ENCODE measurements at places on chromosomes 5 and 9.

GRCh38 chr5:179337796-179338676 is 7.2 kb downstream of the ADAMTS2 start:
- DNase-seq, result no peak

GRCh38 chr5:11607944-11608483 is 296.2 kb downstream of the CTNND2 start:
- DNase-seq, result no peak

DNA sequence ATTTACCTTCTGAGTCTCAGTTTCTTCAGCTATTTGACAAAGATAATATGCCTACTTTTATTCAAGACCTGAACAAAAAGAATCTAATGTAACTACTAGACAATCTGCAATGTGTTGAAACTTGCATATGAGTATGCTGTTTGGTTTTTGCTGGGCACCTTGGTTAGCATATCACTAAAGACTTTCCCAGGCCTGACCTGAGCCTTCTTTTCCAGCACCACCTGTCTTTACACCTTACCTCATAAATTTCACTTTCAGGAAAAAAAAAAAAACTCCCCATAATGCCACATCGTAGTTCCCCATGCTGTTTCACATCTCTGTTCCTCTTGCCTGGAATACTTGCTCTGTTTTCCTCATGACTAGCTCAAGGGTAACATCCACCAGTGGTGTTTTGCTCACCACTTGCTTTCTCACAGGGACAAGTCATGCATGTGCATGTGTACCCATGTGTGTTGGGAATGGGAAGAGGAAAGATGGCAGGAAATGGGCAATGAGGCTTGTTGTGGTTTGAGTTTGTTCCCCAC is 45.6 kb upstream of the TLE4 start:
- DNase-seq, result no peak

GRCh38 chr5:175489693-175490443 is 11.5 kb downstream of the SFXN1 start:
- no peak for DNase-seq

DNA sequence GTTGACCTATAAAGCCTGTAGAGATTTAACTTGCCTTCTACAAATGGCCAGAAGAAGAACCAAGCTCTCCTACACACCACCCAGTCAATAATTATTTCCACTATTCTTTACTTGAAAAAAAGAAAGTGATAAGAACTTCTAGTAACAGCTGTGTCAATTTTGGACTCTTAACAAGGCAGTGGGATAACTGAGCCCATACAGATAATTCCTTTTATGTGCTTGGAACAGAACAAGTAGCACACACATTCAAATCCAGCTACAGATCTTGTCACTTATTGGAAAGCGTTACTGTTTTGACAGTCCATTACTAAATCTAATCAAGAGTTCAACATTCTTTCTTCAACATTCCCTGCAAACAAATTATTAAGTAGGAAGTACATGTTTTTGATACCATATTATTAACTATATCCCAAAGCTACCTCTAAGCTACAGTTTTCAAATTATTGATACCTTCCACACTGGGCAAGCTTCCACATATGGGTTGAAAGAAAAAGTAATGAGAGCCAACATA is 6.3 kb downstream of the PTGER4 start:
- DNase-seq, result no peak

GRCh38 chr5:122067390-122067789 is 10.7 kb downstream of the LOX start:
- DNase-seq, result no peak

DNA sequence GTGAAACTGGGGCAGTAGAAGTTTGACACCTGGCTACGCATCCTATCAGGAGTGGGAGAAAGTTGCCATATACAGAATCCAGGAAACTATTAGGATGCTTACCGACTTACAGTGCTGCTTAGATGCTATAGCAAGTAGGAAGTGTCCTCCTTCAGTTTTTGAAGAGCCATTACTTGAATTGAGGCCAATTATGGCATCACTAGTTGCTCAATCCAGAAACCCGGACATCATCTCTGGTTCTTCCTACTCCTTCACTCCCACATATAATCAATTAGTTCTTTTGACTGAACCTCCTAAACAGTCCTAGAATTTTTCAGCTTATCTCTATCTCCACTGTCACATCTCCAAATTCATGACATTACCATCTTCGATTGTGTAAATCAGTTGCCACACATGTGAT is 41.8 kb upstream of the UGCG start:
- no peak for DNase-seq

GRCh38 chr5:72390836-72391235 is 70.7 kb downstream of the PTCD2 start:
- no peak for DNase-seq

DNA sequence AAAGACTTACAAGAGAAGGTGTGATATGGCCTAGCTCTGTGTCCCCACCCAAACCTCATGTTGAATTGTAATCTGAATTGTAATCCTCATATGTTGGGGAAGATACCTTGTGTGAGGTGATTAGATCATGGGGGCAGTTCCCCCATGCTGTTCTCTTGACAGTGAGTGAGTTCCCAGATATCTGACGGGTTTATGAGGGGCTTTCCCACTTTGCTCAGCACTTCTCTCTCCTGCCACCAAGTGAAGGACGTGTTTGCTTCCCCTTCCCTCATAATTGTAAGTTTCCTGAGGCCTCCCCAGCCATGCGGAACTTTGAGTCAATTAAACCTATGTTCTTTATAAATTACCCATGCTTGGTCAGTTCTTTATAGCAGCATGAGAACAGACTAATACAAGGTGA is 49.0 kb downstream of the CDO1 start:
- DNase-seq, result no peak

DNA sequence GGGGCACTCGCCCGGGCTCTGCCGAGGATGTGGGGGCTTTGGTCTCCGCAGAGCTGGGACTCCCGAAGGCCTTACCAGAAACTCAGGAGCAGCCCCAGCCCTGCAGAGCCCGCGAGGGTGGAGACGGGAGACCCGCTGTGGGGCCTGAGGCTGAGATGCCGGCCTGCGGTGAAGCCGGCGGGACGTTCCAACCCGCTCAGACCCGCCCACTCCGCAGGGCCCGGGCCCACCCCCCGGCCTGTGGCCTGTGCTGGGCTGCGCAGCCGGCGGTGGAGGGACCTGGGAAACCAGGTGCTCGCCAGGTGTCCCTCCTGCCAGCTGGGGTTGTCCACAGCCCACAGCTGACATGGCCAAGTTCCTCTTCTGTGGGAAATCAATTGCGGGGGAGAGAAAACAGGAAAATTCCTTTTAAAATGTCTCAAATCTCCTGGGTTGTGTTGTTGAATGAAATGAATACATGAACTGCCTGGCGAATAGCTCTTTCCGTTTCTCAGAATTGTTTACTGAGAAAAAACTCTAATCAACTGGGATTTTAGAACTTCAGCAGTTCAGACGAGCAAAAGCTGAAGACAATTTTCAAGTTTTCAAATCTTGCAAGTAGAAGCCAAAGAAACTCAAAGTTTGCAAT is 49.0 kb upstream of the IRX4 start:
- no peak for DNase-seq

- DNase-seq, result no peak
Measured at GRCh38 chr9:93929231-93929630, 25.9 kb downstream of the BARX1 start.

GRCh38 chr9:129703667-129704355 is 38.4 kb downstream of the PRRX2 start:
- DNase-seq, result no peak

DNA sequence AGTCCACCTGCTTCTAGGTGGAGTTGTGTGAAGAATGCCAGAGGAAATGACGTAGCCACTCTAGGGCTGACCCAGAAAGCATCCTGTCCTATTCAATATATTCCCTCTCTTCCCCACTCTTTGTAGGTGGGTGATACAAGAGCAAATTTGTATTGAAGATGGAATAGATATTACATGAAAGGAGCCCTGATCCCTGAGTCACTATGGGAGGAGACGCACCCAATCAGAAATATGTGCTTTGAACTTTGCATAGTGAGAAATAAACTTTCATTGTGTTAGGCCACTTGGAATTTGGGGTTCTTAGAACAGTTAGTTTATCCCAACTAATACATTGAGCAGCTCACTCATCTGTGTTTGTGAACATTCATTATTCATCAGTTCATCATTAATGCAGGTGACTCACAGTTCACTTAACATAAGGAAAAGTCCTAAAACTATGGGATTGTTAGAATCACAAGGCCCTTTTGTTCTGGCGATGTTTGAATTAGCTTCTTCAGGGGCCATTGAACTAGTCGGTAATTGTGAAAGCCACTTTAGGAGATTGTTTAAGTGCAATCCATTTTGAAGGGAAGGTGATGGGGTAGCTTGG is 26.9 kb upstream of the NTRK2 start:
- DNase-seq, result no peak

GRCh38 chr5:172769616-172770373 is 1.2 kb downstream of the DUSP1 start:
- DNase-seq, result no peak

GRCh38 chr9:20570756-20571155 is 51.5 kb downstream of the MLLT3 start:
- DNase-seq, result no peak

DNA sequence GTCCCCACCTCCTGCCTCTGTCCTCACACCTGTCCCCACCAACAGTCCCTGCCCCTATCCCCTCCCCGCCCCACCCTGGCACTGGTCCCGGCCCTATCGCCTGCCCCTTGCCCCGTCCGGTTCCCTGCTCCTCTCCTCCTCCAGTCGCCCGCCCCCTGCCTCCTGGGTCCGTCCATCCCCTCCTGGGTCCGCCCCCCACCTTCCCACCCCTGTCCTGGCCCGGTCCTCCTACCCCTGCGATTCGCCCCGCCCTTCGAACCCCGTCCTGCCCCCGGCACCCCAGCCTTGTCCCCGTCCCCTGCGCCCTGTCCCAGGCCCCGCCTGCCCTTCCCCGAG is 372 bp downstream of the EDF1 start:
- DNase-seq, result no peak

DNA sequence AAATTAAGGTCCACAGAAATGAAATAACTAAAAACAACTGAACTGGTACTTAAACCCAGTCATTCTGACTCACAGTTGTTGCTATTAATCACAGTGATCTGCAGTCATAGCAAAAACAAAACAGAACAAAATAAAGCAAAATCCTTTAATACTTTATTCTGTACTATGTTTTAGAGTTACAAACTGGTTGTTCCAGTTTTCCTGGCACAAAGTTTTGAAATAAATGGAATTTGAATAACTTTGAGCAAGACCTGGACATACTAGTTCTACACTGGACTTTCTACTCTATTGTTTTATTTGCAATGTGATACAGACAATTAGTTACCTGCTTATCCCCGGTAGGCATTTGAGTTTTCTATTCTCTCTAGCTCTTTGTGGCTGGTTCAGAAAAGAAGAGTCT is 147.9 kb downstream of the DMRT2 start:
- DNase-seq, result no peak

DNA sequence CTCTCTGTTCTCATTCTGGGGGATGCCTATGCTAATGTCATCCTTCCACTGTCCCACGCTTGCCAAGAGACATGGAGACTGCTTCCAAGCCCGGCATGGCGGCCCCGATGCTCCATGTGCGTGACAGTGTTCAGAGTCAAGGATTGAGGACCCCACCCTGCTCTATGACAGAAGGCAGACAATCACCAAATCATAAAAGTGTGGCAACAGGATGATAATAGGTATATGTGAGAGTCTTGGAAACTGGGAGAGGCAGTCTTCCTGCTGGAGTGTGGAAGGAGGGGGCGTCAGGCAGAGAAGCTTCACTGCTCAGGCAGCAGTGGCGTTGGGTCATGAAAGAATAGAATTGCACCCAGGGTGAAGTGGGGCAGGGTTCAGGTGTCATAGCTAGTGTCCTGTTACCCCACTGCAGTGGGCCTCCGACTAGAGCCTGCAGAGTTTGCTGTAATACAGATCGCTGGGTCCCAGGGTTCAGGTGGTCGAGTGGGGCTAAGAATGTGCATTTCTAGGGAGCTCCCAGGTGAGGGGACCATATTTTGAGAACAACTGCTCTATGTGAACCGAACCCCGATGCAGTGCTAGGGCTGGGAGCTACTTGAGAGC is 12.5 kb upstream of the GADD45G start:
- DNase-seq, result no peak
